Epithelial cell of proximal tubule (primary cell): ENCODE measurements at places on chromosomes 2 and 18. TPM values are rescaled to one million over a fixed set of nuclear protein-coding genes. Genes with fewer than 3 reads are reported as not detected.

IL1R2 gene
- 5.4 and 12.6 TPM in 2 replicates for total RNA-seq

BCL11A gene
- total RNA-seq, result 3.5 and 4.4 TPM in 2 replicates

LBX2 gene
- 1.3 and 1.7 TPM in 2 replicates for total RNA-seq

FOXD4L1 gene
- not detected in 2 replicates for total RNA-seq

POMC gene
- 0.75 and 4.5 TPM in 2 replicates for total RNA-seq

ZNF513 gene
- 5.6 and 9.5 TPM in 2 replicates for total RNA-seq

CHCHD5 gene
- 30.4 and 42.3 TPM in 2 replicates for total RNA-seq

CCDC93 gene
- total RNA-seq, result 9.9 and 13.2 TPM in 2 replicates

PFN4 gene
- total RNA-seq, result not detected in 2 replicates

DNA sequence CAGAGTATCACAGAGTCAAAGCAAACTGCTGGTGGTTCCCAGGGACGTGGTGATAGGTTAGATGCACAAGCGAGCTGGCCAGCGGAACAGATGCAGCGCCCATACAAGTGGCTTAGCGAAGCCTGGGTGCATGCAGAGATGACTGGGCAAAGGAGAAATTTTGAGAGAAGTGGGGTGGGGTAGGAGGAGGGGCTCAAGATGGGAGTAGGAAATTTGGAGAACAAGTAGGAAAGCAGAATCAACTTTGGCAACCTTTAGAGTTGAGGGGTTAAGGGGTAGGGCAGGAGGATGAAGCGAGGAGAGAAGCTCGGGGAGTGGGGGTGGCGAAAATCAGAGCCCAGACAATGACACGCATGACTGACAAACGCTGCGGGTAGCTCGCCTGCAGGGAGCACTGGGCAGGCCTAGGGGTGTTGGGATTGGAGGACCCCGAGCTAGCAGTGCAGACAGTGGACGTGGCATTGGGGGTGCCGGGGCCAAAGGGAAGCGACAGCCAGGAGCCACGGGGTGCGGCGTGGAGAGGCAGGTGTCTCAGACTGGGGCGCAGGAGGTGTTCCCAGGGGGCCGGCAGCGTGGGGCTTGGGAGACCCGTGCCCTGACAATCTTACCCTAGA is 431 bp downstream of the FAM98A start:
- DNase-seq, result no peak

- no peak for DNase-seq
Measured at GRCh38 chr18:69213842-69214241, 186.8 kb upstream of the DOK6 start.

DNA sequence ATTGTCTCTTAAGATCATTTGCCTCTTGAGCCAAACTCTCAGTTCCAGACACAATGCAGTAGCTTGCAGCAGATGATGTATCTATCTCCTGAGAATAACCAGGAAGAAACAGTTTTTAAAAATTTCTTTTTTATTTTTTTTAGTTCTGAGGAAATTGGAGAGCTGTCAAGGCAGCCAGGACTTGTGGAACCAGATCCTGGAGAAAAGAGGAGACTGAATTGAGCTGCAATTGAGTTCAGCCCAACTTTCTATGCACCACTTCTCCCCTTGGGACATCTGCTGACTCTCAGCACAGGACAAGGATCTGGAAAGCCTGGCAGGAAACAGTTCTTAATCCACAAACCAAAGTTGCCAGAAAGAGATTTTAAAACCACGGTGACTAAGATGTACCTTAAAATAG is 13.5 kb upstream of the CSRNP3 start:
- no peak for DNase-seq

DNA sequence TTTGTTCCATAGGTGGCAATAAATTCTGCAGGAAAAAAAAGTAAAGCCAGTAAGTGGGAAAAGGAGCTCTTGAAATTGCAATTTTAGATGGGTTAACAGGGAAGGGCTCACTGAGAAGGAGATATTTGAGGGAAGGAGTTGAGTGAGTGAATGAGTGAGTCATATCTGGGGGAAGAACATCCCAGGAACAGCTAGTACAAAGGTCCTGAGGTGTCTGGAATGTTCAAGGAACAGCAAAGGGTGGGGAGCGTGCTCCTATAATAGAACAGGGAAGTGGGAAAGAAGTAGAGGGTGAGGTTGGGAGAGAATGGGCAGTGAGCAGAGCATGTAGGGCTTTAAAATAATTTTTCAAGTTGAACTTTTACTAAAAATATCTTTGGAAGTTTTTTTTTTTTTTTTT is 68.0 kb upstream of the PSME4 start:
- peak; percentile 9 for DNase-seq

- DNase-seq, result no peak
Measured at GRCh38 chr2:27875089-27875881, 14.9 kb downstream of the RBKS start.

GRCh38 chr2:242019344-242019743 is 149.8 kb downstream of the RTP5 start:
- DNase-seq, result no peak

- no peak for DNase-seq
Measured at GRCh38 chr18:40017021-40017420, 1938.0 kb upstream of the PIK3C3 start.

- peak; percentile 93 for DNase-seq
Measured at GRCh38 chr18:49691177-49691608, 122.1 kb downstream of the ACAA2 start.

DNA sequence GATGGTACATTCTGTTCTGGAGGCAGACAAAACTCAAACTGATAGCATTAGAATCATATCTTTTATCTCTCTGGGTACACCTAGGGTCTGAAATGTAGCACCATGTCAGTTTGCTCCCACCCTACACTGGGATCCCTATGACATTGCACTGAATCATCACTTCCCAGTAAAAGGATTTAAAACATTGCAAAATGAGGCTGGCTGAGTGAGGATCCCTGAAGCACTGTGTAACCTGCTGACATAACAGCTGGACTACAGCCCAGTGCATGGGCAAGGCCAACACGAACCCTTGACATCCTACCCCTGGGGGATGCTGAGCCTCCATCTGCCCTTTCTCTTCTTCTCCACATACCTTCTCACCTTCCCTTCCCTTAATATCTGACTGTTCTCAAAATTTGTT is 253.2 kb downstream of the TTC32 start:
- no peak for DNase-seq

DNA sequence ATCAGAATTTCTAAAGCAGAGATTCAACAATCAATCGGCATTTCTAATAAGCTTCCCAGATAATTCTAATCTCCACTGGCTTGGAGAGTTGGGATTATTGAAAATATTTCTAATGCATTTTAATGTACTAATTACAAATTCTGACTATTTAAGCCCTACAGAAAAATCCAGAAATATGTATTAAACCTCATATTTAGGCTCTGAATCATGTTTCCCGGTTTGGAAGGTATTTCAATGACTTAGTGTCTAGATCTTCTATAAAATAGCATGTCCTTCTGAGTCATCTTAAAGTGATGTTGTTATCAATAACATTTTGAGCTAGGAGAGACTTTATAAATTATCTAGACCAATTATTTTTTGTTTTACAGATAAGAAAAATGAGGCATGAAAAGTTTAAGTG is 258.8 kb upstream of the NRXN1 start:
- no peak for DNase-seq

GRCh38 chr2:73343992-73344391 is 41.6 kb upstream of the ALMS1 start:
- no peak for DNase-seq

GRCh38 chr2:148135705-148136104 is 114.8 kb downstream of the MBD5 start:
- no peak for DNase-seq

DNA sequence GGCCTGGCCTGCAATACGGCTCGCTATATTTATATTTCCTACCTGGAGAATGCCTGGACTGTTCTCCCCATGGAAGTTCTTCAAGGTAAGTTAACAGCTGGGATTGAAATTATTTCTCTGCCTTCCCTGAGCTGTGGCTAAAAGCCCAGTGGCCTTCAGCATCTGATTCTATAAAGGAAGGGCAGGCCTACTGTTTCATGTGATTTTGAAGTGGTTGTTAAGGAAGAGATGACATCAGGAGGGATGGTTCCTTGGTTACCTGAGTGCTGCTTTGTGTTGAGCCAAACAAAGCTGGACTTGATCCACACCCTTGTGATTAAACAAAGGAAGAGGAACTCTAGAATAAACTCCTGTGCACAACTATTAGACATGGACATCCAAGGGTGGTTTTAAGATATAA is 61.6 kb downstream of the MFSD6 start:
- peak; percentile 16 for DNase-seq

GRCh38 chr2:63121055-63121834 is 70.6 kb downstream of the OTX1 start:
- no peak for DNase-seq

- DNase-seq, result no peak
Measured at GRCh38 chr2:207807516-207807915, 37.8 kb upstream of the FZD5 start.

- no peak for DNase-seq
Measured at GRCh38 chr2:66576311-66576560, 141.3 kb downstream of the MEIS1 start.

DNA sequence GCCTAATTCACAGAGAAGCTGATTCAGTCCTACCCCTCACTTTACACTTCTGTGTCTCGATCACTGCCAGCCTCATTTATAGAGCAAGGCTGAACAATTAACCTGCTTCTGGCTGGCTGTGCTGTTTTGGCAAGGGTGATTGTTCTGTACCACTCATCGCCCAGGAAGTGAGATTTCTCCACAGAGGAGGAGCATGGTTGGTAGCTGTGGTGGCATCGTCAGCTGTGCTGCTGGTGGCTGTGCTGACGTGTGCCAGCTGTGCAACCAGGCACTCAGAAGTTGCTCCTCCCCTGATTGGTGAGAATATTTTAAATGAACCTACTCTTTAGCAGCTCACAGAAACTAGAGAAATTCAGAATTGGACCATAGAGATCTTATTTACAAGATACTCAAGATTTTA is 158.3 kb downstream of the EML6 start:
- DNase-seq, result no peak

GRCh38 chr2:218003281-218003944 is 618 bp upstream of the TNS1 start:
- DNase-seq, result no peak

DNA sequence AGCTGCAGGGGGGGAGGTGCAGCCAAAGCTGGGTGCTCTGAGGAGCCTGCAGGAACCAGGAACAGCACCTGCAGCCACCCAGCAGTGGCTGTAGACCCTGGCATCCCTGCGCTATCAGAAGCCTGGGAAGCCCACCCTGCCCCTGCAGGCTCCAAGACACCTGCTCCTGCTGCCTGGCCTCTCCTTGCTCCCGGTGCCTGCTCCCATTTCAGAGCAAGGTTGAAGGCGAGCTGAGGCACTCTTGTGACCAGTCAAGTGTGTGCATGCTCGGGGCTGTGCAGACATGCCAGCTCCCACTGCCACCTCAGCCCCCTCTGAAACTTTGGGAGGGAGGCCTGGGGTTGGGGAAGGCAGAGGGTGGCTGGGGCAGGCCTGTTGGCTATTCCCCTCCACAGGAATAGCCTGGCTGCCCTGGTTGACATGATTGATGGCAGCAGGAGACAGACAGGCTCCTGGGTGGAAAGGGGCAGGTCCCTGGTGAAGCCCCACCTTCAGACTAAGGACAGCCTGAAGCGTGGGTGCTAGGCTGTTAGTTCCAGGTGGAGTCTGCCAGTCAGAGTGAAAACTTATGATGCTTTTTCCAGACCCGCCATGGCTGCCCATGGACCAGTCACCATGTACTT is 151.4 kb downstream of the MBD5 start:
- no peak for DNase-seq

DNA sequence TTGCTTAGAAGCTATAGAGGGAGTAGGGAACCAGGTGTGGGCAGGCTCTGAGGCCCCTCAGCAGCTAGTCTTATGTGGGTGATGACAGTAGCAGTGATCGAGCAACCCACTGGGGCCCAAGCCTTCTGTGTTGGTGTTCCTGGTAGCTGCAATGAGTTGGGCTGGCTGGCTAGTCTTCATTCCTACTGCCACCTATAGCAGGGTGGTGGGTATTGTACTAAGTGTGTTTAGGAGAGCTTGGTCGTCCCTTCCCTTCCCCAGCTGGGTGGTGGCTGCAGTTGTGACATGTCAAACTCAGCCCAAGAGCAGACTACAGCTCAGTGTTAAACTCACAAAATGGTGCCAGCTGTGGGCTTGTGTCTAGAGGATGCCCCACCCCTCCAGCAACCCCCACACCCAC is 486.1 kb upstream of the UBE2E3 start:
- no peak for DNase-seq

GRCh38 chr2:36562973-36563532 is 34.9 kb downstream of the FEZ2 start:
- no peak for DNase-seq

DNA sequence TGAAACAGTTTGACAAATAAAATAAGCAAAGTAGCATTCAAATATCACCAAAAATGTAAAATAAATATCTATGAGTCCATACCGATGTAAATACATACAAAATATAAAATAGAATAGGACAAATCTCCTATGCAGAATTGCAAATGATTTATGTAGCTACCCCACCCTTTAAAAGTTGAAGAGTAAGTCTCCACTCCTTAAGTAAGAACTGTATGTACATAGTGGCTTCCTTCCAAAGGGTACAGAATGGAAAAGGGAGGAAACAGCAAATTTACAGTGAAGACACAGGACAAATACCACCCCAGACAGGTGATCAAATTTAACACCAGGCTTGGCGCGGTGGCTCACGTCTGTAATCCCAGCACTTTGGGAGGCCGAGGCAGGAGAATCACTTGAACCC is 40.8 kb downstream of the COL5A2 start:
- no peak for DNase-seq

DNA sequence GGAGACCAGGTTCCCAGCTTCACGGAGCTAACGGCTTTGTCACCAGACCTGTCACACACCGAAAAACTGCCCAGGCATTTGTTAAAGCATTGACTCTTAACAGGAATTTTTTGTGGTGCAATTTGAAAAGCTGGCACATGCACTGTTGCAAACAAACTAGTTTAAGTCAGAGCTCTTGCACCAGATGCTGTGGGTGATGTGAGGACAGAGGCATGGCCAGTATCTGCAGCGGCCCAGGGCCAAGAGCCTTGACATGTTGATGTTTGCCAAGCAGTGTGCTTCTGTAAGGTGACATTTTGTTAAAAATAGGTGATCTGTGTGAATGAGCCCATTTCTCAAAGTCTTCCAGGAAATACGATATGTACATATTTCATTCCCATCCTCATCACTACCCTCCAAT is 142.5 kb downstream of the MTCL1 start:
- DNase-seq, result no peak

- no peak for DNase-seq
Measured at GRCh38 chr2:203706403-203706802, at the start of gene CD28. Gene CD28, plus strand, starts transcription at chr2:203706639. Its CDS starts 58 bp downstream, at chr2:203706697.

GRCh38 chr2:223368481-223368880 is 233.7 kb downstream of the SCG2 start:
- DNase-seq, result no peak

- DNase-seq, result no peak
Measured at GRCh38 chr18:3450799-3451182, 819 bp downstream of the TGIF1 start.
